NCI-H187 treated with DMSO at 0.1 percent for 48 hours (cell line): ENCODE measurements at places on chromosomes 7 and 10.

- DNase-seq, result no peak
Observed at GRCh38 chr7:5302577-5302976, 19.8 kb downstream of the SLC29A4 start.

DNA sequence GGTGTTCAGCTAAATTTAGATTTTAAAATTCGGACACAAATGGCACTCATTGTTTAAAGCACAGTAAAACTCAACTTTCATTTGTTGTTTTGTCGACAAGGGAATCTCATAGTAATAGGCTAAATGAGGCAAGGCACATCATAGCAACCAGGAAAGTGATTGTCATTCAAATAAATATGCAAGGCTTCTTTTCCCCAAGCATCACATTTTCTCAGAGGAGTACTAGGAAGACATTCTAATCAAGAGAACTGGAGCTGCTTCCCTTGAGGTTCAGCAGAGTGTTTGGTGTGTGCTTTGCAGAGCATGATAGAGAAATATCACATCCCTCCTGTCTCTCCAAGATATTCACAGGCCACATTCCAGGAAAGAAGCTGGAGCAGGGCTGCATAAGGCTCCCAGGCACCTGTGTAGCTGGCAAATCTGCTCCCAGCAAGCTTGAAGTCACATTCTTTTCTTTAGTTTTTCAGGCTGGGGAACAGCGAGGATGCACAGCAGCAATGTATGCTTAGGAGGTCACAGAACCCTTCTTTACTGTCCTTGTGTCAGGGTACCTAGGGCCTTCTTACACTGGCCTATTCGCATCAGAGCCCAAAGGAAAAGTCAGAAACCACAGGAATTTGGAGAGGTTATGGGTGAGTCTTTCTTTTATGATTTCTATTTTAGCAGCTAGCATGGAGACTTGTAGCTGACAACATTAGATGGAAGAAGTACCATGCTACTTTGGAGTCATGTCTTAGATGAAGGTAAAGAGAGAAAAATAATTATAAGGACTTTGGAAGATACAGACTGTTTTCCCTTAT is 95.9 kb upstream of the HDAC9 start:
- no peak for DNase-seq

DNA sequence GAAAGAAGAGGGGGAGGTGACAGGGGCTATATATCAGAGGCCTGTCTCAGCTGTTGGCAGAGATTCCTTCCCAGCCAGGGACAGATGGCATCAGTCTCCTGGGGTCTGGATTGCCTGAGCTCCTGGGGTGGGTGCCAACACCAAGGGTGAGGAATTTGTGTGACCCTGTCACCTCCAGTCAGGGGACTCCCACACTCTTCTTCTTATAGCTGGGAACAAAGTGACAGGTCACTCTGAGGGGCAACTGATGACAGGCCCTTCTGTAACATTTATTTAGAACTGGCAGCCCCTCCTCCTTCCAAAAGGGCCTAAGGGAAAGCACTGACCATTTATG is 53.7 kb upstream of the DUSP5 start:
- no peak for DNase-seq

GRCh38 chr10:26057466-26057865 is 123.4 kb downstream of the MYO3A start:
- no peak for DNase-seq

DNA sequence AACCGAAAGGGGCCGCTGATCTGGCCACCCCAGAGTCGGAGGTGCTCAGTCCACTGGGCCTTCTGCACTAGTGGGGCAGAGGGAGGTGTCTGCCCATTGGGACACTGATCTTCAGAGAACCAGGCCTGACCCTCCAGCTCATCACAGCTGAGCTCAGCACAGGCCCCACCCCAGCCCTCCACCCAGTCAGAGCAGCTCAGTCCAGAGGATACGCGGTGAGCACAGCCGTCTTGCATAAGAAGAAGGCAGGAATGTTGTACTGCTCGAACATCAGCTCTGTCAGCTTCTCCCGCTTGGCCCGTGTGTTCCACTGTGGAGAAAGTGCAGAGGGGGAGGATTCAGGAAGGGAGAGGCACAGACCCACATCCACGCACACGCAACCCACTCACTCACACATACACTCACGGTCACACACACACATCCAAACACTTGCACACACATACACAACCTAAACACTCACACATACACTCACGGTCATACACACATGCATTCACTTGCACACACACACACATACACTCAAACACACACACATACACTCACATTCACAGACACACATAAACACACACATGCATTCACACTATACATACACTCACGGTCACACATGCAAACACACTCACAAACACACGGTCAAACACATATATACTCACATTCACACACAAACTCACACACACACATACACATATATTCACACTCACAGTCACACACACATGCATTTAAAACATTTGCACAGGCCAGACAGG is 6.3 kb downstream of the ACTL6B start:
- DNase-seq, result no peak
